ENCODE measurements at places on chromosomes 12 and 14.

DNA sequence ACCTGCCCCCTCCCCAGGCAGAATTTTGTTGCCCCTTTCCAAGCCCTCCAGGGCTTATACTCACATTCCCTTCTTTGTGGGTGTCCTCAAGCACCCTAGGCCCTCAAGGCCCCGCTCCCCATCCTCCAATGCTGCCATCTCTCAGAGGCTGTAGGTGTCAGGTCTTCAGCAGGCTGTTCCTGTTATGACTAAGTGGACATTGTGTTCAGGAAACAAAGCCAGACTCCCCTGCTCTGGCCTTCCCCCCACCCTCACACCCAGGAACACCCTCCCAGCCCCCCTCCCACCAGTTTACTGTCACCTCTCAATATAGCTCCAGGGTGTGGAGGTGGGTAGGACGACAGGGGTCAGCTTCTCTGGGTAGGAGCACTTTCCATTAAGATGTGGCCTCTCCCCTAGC is 1.4 kb upstream of the MYH6 start:
- no peak for DNase-seq

- peak; percentile 47 for DNase-seq
Observed at GRCh38 chr12:11765817-11766794, 116.6 kb downstream of the ETV6 start.

DNA sequence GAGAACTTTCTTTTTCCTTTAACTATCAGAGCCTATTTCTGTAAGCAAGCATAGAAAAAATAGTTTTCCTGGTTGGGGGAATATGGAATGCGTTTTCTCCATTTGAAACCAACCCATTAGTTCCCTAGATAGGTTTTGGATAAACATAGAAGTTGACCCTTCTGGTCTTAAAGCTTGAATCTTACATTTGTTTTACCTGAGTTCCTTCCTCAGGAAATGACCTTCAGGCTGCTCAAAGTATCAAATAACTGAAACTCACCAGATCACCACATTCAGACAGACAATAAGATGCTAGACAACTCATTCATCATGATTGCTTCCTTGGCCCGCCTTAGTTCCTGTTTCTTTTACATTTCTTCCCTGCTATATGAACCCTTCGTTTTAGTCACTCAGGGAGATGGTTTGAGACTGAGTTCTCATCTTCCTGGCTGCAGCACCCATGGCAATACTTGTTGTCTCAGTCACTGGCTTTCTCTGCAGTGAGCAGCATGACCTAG is 52.2 kb downstream of the LRP6 start:
- DNase-seq, result no peak

GRCh38 chr14:76715511-76716081 is 45.7 kb upstream of the VASH1 start:
- no peak for DNase-seq

DNA sequence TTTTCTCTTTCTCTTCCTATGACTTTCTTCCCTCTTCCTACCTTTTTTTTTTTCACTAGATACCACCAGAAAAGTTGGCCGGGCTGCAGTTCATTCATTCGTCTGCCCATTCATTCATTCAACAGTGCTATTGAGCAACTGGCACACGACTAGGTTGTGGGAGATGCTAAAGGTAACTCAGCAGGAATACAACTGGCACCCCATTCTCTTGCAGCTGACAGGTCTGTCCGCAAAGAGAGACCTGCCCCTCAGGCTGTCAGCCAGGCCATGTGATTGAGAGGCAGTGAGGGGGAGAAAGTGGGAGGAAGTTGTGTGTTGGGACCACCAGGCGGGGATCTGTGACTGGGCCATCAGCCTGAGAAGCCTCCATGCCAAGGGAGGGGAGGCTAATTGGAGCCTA is 105.2 kb downstream of the TSPAN9 start:
- no peak for DNase-seq

GRCh38 chr12:39048395-39048794 is 143.0 kb upstream of the CPNE8 start:
- DNase-seq, result no peak
